ENCODE measurements at places on chromosomes 2 and 18.

GRCh38 chr2:54522624-54523281 lies 66.6 kb downstream of the SPTBN1 start:
- DNase-seq, result peak; percentile 64

DNA sequence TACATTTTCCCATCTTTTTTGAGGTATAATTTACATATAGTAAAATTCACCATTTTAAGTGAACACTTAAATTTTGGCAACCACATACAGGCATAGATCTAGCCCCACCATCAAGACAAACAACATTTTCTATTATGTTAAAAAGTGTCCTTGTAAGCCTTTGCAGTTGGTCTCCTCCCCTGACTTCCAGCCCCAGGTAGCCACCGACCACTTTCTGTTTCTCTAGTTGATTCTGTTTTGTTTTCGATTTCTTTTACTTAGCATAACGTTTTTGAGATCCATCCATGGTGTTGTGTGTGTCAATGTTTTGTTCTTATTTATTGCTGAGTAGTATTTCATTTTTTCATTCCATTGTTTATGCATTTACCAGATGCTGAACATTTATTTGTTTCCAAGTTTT lies 135.5 kb upstream of the FOSL2 start:
- no peak for DNase-seq

DNA sequence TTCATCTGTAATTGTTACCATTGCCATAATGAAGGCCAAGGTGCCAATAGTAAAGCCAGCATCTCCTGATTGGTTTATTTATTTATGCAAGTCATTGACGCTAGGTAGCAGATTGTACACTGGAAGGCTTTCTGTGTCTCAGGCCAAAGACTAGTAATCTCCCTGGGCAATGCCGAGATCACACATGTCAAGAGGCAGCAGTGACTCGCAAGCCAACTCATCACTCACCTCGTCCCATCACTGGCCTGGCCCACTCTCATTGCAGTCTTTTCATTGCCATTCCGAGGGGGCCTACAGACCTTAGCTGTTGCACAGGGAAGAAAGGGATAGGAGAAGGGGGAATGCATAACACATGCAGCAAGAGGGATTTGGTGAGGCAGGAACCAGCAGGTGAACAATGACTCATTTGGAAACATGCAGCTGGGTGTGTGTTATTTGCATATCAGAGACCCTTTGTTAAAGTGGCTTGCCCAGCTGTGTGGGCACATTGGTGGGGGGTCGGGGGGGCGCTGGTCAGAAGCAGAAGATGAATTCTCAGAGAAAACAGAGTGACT lies 448.7 kb upstream of the HNRNPA3 start:
- no peak for DNase-seq

- DNase-seq, result no peak
These were observed 4.9 kb downstream of the FKBP1B start for GRCh38 chr2:24054366-24055010.

DNA sequence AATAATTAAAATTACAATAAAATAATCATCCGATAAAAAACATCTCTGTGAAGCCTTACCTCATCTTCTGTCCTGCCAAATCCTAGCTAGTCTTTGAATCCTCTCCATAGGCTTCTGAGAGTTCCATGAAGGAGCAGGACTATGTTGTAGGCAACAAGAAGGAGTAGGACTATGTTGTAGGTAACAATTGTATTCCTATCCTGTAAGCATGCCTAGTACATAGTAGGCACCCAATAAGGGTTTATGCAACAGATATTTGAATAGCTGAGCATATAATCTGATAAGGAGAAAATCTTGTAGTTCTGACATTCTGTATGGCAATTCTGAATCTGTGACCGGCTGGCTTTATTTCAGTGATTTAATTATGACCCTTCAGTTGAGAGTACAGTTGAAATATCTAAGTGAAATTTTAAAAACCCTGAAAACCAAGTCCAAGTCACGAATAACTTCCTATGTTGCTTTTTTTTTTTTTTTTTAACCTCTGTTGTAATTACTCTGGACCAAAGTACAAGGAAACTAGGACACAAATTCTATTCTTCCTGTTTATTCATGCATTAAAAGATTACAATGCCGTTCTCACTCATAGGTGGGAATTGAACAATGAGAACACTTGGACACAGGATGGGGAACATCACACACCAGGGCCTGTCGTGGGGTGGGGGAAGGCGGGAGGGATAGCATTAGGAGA lies 27.8 kb downstream of the VWA3B start:
- DNase-seq, result peak; percentile 22

- DNase-seq, result no peak
These were observed 21.8 kb downstream of the ATAD2B start for GRCh38 chr2:23905155-23905554.

- peak; percentile 52 for DNase-seq
These were observed 185.1 kb downstream of the MYO5B start for GRCh38 chr18:50009773-50010335.

- no peak for DNase-seq
These were observed 150.2 kb upstream of the SATB2 start for GRCh38 chr2:199607914-199608313.

- no peak for DNase-seq
These were observed 2.5 kb upstream of the PER2 start for GRCh38 chr2:238290715-238291549.

DNA sequence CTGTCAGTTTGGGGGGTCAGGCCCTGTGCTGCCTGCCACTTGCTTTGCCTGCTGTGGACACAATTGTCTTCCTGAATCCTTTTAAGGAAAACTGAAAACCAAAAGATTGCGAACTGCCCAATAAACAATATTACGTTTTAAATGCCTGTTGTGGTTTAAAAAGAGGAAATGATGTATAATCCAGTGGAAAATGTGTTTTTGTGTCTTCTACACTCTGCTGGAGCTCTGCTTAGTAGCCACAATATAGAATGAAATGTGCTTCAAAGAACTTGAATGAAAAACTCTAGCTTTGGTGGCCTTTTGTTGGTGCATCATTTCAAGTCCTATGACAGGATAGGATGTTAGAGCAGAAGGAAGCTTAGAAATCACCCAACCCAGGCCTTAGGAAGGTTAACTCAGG lies 23.2 kb upstream of the CABYR start:
- no peak for DNase-seq

DNA sequence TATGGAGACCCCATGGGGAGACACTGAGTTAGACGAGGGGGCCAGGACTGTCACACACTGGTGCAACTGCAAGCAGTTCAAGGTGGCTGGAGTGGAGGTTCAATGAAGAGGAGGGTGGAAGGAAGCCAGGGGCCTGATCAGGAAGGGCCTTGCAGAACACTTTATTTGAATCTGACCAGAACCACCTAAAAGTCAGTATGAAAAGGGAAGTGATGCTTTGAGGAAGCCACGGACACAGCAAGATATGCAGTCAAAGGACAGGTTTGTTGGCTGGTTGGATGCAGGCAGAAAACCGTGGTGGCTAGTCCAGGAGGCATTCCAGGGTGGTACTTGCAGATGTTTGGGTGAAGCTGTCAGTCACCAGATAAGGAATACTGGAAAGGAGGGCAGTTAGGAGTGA lies 3.5 kb upstream of the FAM124B start:
- DNase-seq, result no peak

- DNase-seq, result no peak
These were observed 199.5 kb downstream of the TWIST2 start for GRCh38 chr2:239047420-239047819.

DNA sequence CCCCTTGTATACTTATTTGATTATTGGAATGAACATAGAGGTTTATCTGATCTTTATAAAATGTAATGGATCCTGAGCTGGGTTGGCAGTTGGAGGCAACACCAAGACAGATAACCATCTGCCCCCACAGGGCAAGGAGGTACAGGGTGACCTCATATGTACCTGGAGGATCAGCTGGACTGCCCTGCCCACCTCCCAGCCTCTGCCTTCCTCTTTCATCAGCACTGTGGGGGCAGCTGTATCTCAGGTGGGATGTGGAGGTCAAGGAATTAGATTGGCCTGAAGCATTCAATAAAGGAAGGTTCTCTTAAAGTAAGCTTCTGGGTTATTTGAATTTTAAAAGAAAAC lies 92.6 kb downstream of the LYPD6 start:
- DNase-seq, result no peak
